Vagina (tissue), 2 donors: ENCODE measurements at places on chromosomes 12 and 14. TPM values are rescaled to one million over a fixed set of nuclear protein-coding genes. Genes with fewer than 3 reads are reported as not detected.

GRCh38 chr12:105090361-105090760, 6.1 kb upstream of the ALDH1L2 start:
- no peak for DNase-seq

- no peak for DNase-seq
Observed at GRCh38 chr12:119692410-119692809, 24.5 kb downstream of the PRKAB1 start.

DNA sequence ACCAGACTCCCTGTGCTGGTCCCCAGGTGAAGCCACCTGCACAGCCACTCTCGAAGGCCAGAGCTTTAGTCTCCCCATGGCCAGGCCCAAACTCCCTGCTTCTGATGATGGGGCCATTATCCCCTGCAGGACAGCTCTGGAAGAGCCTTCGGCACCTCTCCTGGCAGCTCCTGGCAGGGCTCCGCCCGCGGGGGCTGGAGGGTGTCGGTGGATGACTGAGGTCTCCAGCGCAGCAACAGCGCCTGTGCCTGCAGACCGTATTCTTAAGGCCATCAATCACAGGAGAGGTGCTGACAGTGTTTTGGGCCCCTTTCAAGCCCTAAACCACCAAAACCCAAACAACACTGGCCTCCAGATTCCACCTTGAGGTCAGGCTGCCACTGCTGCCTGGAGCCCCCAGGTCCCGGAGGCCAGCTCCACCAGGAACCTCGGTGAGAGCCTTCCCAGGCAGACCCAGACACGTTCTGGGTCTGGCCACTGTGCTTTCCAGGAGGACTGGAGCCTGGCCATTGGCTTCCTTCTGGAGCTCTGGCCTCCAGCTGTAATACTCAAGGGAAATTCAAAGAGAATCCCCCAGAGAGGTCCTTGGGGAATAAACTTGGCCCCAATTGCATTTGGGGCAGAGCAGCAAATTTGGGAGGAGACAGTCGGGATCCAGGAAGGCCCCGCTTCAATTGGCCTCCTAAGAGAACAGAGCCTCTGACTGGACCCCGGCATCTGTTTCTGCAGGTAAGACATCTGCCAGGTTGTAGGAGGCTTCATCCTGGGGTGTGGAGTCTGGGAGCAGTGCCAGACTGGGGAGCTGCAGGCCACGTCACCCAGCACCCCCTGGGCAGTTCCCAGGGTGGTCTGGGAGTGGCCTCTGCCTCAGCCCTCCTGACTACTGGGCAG, 210.6 kb upstream of the RTL1 start:
- peak; percentile 72 for DNase-seq

The VAMP1 gene
- total RNA-seq = 12.5 TPM

DNA sequence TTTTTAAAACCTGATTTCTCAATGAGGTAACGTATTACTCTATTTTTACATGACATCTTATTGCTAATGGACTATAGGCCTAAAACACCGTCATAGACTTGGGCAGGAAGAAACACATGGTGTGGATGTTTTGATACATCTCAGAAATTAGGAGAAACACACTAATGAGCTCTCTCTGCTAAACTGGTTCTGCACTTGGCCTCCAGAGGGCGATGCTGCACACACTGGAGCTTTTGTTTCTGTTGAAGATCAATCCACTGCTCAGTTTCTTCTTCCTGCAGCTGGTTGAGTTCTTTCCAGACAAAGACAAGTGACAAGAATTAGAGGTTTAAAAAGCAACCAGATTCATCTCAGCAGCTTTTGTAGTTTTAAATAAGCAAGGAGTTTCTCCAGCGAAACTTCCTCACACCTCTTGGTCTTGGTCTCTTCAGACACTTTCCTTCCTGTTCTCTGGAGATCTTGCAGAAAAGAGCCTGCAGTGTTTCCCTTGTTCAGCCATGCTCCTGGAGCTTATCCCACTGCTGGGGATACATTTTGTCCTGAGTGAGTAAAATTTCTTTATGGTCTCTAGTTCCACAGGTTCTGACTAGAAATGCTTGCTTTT, 178.5 kb upstream of the OR4E1 start:
- no peak for DNase-seq

- DNase-seq = no peak
Observed at GRCh38 chr14:84975241-84975902, 554.6 kb upstream of the FLRT2 start.

The A2M gene
- total RNA-seq = 274 TPM

GRCh38 chr12:77559400-77560074, 271.2 kb upstream of the NAV3 start:
- no peak for DNase-seq

DNA sequence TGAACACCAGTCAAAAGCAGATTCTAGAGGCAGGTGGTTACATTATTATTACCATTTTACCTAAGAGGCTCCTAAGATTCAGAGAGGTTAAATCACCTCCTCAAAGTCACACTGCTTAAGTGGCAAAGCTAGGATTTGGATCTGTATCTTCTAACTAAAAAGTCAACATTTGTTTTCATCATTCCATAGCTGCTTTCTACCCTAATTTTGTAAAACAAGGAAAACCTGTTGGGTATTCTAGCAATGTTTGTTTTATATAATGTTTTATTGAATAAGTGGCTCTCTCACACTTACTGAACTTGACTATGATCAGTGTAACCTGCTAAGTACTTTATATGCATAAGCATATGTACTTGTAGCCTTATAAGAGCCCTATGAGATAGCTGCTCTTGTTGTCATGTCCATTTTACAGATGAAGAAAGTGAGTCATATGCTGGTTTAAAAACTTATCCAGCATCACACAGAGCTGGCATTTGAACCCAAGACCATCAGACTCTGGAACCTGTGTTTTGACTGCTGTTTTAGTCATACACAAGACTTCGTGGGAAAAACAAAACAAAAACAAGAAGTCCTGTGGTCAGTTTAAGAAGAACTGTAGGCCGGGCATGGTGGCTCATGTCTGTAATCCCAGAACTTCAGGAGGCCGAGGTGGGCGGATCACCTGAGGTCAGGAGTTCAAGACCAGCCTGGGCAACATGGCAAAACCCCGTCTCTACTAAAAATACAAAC, 31.7 kb upstream of the EVL start:
- no peak for DNase-seq

The CCDC196 gene
- not detected for total RNA-seq

GRCh38 chr14:67679006-67679405, 4.6 kb upstream of the VTI1B start:
- no peak for DNase-seq

GRCh38 chr12:44307506-44308168, 471.8 kb downstream of the TMEM117 start:
- DNase-seq = no peak

The LHX5 gene
- total RNA-seq = not detected

DNA sequence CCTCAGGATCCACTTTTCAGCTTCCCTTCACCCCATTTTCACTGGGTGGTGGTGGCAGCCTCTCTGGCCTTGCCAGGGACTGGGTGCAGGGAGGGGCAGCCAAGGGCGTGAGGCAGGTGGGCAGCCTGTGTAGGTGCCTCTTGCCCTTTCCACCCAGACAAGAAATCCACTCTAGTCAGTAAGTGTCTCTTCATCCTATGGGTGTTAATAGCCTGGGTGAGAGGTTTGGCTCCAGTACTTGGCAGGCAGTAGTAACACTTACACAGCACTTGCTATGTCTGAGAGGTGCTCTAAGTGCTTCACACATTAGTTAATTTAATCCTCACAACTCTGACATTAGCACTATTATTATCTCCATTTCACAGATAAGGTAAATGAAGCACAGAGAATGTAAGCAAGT, 171.9 kb downstream of the EMP1 start:
- no peak for DNase-seq

The ANKS1B gene
- total RNA-seq = 11.5 TPM

The SRRM4 gene
- under 0.01 TPM for total RNA-seq

The NIN gene
- 29.5 TPM for total RNA-seq

DNA sequence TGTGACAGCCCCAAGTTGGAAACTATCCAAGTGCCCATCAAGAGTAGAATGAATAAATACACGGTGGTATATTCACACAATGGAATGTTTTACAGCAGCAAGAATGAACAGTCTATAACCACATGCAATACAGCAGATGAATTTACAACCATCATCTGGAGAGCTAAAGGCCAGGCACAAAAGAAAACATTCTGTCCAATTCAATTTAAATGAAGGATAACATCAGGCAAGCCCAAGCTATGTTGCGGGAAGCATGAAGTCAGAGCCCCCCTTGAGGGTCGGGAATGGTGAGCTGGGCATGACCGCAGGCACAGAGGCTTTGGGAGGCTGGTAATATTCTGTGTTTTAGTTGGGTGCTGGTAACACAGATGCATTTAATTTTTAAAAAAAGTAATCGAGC, 76.0 kb downstream of the SYNE3 start:
- no peak for DNase-seq

- no peak for DNase-seq
Observed at GRCh38 chr12:92297405-92297804, 151.8 kb upstream of the BTG1 start.

DNA sequence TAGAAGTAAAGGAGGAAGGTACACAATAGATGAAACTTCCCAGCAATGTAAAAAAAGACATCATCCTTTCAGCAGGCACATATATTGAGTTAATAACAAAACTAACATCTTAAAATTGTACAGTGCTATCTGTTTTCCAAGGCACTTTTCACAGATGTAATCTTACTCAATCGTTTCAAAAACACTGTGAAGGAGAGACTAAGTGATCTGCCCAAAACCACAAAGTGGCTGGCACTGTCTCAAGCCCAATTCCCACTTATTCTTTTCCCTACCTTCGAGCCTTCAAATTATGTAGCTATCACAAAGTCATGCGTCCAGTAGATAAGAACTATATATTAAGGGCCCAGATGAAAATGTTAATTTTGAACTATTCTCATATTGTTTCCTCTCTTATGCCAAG, 193.6 kb upstream of the RASSF8 start:
- DNase-seq = no peak
